ENCODE measurements at places on chromosomes 2 and 18. TPM values are rescaled to one million over a fixed set of nuclear protein-coding genes. Genes with fewer than 3 reads are reported as not detected.

FAM124B gene
- not detected for total RNA-seq

CCDC102B gene
- 0.49 TPM for total RNA-seq

EPC2 gene
- 10.5 TPM for total RNA-seq

CABYR gene
- 11.3 TPM for total RNA-seq

SDC1 gene
- total RNA-seq, result 202 TPM

LIMS2 gene
- 5.2 TPM for total RNA-seq

GLS gene
- total RNA-seq, result 263 TPM

TM4SF20 gene
- 10.7 TPM for total RNA-seq

ASPRV1 gene
- 0.37 TPM for total RNA-seq

SLC19A3 gene
- total RNA-seq, result 3.6 TPM

CXCR1 gene
- total RNA-seq, result not detected

RBM45 gene
- total RNA-seq, result 11.5 TPM

OTOS gene
- total RNA-seq, result not detected

C1QL2 gene
- 0.18 TPM for total RNA-seq

NRP2 gene
- 172 TPM for total RNA-seq

NEB gene
- 0.34 TPM for total RNA-seq

ASB18 gene
- total RNA-seq, result not detected

SPATS2L gene
- 126 TPM for total RNA-seq

B3GNT7 gene
- 1.8 TPM for total RNA-seq

C2orf74 gene
- total RNA-seq, result 17.1 TPM

OTX1 gene
- 3.5 TPM for total RNA-seq

CPLX4 gene
- not detected for total RNA-seq
